AML-193 (cell line): ENCODE measurements at places on chromosomes 5 and 9.

DNA sequence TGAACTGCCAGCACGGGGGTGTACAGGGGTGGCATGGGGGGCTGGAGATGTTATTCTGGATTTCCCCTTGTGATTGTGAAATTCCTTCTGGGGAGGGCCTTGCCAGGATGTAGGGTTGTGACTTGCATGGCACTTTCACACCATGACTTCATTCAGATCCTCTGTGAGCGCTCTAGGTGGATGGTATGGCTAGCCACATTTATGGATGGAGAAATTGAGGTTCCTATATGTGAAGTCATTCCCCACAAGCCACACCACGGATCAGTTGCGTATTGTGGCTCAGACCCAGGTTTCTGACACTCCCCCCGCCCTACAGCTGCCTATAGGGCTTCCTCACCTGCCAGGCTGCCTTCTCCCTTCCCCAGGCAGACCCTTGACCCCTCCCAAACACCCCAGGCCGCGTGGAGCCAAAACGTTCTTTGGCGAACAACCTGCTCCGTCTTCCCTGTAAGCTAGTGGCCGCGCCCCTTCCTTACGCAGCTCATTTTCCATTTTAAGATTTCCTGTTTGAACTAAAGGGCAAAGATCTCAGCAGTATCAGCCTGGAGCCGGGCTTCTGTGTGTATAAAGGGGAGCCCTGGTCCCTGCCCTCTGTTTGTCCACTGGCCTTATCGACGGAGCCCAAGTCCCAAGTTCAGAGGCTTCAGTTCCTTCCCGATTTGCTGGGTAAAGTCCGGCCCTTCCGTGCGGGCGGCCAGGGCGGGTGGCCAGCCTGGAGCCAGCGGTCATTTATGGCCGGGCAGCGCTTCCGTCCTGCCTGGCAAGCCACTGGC lies 97.8 kb upstream of the KLF4 start:
- no peak for DNase-seq

- no peak for DNase-seq
These were observed 69.6 kb upstream of the PRRC1 start for GRCh38 chr5:127447827-127448226.

DNA sequence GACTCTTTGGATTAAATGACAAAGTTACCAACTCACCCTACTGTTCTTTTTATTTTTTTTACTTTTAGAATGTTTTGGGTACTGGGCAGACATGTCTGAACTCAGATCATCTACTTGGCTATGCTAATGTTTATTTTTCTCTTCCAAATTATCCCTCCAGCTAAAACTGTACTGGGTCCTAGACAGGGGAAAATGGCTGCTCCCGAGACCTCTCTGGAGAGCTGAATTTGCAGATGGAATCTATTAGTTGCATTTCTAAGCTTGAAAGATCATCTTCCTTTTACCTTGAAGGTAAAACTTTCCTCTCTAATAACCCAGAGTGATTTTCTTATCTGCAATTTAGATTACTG lies 197.5 kb upstream of the SEMA6A start:
- DNase-seq, result no peak

DNA sequence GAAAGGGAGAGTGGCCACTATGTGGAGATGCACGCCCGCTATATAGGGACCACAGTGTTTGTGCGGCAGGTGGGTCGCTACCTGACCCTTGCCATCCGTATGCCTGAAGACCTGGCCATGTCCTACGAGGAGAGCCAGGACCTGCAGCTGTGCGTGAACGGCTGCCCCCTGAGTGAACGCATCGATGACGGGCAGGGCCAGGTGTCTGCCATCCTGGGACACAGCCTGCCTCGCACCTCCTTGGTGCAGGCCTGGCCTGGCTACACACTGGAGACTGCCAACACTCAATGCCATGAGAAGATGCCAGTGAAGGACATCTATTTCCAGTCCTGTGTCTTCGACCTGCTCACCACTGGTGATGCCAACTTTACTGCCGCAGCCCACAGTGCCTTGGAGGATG lies 19.8 kb downstream of the RGMB start:
- DNase-seq, result no peak

DNA sequence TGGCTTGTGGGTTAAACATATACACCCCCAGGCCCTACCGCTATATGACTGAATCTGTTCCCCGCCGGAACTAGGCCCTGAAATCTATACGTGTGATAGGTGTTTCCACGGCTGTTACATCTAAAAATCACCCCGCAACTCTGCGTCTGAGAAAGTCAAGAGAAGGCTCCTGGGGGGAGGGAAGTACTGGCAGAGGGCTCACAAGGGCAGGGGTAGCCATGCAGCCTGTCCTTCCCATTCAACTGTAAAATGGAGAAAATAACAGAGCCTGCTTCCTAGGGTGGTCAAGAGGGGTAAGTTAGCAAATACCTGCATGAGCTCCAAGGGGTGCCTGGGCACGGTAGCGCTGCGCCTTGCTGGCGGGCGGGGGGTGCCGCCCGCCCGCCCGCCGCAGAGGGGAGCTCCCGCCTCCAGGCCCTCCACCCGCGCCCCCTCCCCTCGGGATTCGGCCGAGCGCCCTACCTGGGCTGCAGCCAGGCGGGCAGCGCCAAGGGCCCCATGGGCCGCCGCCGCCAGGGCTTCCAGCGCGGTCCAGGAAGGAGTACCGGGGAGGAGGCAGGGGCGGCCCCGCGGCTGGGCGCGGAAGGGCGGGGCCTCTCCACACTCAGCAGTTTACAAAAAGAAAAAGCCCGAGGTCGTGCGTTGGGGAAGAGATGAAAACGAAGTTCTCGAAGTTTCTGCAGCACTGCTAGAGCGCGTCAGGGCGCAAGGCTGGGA lies at the start of gene HACD4:
TSS of gene HACD4 (minus strand) at position 550 of the 717 bp plus-strand sequence. CDS start at position 500, 50 bp downstream.
- peak; percentile 50 for DNase-seq

- DNase-seq, result peak; percentile 67
These were observed 16.1 kb downstream of the IFNE start for GRCh38 chr9:21465859-21466518.

- DNase-seq, result no peak
These were observed 88.8 kb downstream of the LURAP1L start for GRCh38 chr9:12863618-12864017.

DNA sequence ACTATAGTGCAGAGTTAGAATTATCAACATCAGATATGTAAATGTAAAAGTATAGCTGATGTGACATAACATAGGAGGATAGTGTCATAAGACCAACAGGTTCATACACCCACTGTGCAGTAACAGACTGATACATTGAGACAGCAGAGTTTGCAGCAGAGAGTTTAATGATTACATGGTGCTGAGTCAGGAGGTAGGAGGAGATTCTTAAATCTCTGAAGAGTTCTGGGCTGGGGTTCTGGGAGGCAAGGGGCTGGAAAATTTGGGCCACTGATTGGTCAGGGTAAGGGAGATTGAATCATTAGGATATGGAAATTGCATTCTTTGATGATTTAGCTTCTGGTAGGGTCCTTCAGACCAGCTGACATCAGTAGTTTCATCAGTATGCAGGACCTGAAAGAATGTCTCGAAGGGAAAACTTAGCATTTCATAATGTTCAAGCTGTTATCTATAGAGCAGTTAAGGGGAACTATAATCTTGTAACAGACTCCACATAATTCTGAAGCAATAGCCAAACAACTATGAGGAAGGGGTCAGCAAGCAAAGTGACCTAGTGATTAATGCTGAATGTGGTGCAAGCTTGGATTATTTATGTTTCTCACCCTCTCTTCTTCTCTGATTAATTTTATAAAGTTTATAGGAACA lies 35.6 kb downstream of the CCL28 start:
- DNase-seq, result no peak

DNA sequence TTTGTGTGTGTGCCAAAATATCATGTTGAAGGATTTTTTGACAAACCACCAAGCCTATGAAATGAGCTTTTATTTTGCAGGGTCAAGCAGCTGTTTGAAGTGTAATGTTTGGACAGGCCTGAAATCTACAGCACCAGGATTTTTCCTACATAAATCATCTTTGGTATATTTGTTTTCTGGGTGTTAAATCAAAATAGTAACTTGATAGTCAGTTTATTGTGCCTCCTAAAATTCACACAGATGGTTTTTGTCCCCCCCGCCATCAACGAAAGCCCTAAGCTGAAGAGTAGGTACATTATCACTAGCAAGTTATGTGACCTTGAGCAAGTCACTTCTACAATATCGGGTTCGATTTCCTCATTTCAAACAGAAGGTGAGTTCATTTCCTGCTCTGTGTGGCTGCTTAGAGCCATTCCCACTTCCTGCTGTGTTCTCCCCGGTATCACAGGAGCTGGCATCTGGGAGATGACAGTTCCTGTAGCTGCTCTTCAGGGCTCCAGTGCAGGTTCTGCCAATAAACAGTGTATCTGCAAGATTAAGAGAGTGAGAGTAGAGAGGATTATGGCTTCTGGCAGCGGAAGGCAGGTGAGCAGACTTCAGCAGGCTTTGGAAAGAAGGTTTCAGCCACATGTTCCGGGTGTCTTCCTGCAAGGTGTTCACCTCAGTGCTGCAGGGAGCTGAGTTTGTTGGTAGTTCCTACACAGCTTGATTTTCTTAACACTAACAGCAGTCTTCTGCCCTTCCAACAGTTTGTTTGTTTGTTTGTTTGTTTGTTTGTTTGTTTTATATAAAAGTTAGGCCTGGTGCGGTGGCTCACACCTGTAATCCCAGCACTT lies 48.4 kb upstream of the GNE start:
- no peak for DNase-seq

GRCh38 chr9:22374051-22374450 lies 72.6 kb upstream of the DMRTA1 start:
- DNase-seq, result no peak

DNA sequence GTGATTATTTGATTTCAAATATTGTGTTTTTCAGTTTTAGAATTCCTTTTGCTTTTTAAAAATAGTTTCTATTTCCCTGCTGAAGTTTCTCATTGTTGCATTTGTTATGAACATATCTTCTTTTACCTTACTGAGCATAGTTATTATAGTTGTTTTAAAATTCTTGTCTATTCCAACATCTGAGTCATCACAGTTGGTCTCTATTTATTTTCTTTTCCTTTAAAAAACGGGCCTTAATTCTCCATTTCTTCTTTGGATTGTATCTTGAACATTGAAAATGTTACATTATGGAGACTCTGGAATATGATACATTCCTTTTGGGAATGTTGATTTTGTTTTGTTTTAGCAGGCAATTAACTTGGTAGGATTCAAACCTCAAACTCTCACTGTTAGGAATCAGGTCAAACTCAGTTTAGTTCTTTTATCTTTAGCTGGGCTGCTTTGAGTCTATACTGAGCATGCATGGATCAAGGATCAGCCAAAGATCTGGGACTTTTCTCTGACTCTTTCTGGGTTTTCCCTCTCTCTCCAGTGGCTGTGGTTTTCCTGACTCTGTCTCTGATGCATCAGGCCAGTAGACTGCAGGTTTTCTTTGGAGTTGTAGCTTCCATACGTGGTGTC lies 70.3 kb downstream of the TEK start:
- no peak for DNase-seq

- no peak for DNase-seq
These were observed at the start of gene HAPLN1 for GRCh38 chr5:83720836-83721537. Gene HAPLN1, minus strand, starts transcription at chr5:83720855. Its CDS starts 47,332 bp downstream, at chr5:83673523.

GRCh38 chr5:147384346-147385193 lies 125.3 kb downstream of the DPYSL3 start:
- no peak for DNase-seq

DNA sequence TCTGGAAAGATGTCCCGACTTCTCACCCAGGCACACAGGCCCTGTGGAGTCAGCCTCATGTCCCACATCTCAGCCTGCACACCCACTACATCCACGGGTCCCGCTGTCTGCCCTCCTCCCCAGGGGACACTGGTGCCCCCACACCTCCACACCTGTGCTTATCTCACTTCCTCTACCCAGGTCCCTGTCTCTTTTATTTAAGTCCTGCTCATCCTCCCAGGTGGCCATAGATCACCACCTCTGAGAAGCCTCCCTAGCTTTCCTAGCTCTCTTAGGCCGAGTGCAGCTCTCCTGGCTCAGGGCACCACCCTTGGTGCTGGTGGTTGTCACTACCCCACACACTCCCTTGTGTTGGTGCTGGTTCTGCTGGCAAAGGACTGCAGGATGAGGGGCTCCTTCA lies 143.6 kb upstream of the PITX1 start:
- DNase-seq, result no peak

DNA sequence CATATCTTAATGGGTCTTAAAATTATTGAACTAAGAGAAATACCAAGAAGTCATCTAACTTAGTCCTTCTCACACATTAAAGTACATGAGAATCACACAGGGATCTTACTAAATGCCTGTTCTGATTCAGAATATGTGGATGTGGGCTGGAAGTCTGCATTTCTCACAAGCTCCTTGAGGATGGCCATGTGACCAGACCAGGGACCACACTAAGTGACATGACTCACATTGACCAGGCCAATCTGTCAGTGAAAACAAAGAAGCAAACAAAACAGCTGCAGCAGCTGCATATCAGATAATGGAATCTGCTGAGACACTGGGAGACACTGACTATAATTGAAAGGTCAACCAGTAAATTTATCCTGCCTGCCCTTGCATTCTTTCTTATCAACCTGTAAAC lies 110.5 kb downstream of the ADAMTS12 start:
- DNase-seq, result no peak

- DNase-seq, result no peak
These were observed 51.0 kb downstream of the OTULIN start for GRCh38 chr5:14715481-14715880.

GRCh38 chr5:92801911-92802310 lies 779.1 kb downstream of the NR2F1-AS1 start:
- no peak for DNase-seq

GRCh38 chr5:105407200-105407599 lies 1844.6 kb upstream of the NUDT12 start:
- DNase-seq, result no peak

DNA sequence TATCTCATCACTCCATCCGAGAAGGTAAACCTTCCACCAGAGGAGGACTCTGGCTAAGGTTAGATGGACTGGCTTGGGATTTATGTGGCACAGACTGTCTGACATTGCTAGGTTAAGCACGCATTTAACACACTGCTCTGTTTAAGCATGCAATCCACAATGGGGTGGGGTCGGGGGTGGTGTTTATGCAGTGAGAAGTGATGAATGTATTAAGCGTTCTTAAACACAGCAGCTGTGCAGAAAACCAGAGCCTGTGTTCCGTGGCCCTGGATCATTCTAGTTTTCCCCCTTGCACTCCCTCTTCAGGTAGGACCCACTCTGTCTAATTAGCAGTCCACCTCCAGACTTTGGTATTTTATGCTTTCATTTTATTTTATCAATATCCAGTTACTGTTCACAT lies 46.4 kb downstream of the STXBP1 start:
- DNase-seq, result no peak

DNA sequence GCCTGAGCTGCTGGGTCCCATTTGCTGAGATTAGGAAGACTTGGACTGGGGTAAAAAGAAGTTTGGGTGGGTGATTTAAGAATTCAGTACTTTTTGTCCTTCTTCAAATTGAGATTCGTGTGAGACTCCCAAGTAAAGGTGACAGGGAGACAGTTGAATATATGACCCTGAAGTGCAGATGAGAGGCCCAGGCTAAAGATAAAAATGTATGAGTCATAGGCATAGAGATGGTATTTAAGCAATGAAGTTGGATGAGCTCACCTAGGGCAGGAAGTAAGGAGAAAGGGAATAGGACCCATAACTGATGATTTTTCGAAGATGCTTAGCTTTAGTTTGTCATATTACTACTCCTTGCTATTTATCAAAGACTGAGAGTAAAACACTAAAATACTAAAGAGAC lies 255.9 kb upstream of the ADRA1B start:
- DNase-seq, result no peak

GRCh38 chr5:73031839-73032238 lies 76.0 kb downstream of the FCHO2 start:
- DNase-seq, result no peak

- DNase-seq, result no peak
These were observed 39.6 kb downstream of the CTSL start for GRCh38 chr9:87765521-87765920.

GRCh38 chr9:100674419-100675122 lies 96.7 kb downstream of the CAVIN4 start:
- DNase-seq, result no peak

- DNase-seq, result no peak
These were observed 5.2 kb upstream of the ZDHHC11 start for GRCh38 chr5:855771-856530.
